Left ventricle myocardium superior (tissue), 1 donor: ENCODE measurements at places on chromosomes 5 and 9. TPM values are rescaled to one million over a fixed set of nuclear protein-coding genes. Genes with fewer than 3 reads are reported as not detected.

PCDH12 gene
- 11.1 TPM for total RNA-seq

GRCh38 chr9:127426756-127427155 is 2.6 kb downstream of the ZNF79 start:
- DNase-seq = no peak

GAS1 gene
- 19.7 TPM for total RNA-seq

DNA sequence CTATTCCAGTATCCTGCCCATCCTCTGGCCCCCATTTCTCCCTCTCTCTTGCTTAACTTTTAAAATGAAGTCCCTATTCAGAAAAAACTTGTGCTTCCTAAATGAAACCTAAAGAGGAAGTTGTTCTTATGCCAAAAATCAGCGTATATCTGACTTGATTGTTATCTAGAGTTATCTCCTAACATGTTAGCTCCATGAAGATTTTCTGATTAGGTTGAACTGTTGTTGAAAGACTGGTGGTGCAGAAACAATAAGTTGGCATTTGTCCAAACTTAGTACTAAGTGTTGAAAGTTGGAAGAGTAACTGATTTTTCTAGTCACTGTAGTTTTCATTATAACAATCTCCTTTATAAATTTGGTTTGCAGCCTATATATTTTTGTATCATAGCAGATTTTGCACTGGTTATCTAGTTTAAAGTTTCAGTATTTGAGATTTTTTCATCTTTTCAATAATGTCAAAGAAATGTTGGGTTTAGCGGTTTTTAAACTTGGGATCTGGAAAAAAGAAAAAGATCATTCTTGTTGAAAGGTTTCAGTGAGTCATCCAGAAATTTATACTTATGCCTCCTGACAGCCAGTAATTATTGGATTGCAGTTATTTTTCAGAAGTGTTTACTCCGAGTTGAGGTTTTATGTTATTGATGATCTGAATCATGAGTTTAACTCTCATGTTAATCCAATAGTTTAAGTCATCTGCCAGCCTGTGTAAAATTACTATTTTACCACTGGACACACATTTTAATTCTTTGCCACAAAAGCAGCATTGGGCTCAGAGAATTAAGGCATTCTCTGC is 60.6 kb downstream of the PAM start:
- DNase-seq = no peak

DNA sequence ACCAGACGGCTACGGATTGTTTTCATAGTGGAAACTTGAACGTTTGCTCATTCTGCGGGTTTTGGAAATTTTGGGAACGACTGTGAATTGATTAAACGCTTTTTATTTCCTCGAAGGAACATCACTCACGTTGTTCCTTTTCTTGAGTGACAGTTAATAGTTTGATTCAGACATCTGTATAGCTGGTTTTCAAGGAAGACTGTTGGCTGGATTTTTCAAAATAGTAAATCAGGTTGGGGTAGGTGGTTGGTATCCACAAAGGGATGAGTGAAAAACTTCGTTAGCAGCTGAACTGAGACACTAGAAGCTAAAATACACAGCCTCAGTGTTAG is 1.1 kb downstream of the TGFBR1 start:
- no peak for DNase-seq

DNA sequence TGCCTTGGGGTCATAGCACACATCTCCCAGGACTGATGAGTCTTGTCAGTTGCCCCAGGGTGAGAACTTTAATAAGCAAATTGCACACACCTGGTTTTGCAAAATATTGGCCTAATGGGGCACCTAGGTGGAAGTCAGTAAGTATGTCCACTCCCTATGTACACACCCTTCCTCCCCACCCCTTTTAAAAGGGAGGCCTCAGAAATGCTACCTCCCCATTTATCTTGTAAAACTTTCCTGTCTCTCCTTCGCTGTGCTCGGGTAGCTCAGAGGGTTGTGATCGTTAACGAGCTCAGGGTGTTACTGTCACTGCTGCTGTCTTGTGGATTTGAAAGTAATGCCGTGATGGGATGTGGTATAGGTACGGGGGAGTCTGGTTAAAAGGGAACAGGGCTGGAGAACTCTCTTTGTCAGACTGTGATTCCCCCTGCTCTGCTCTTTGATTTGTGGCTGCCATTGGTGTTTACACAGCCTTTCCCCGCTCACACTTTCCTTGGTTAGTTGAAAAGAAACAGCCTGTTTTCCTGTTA is 26.2 kb downstream of the ZNF462 start:
- no peak for DNase-seq

DNA sequence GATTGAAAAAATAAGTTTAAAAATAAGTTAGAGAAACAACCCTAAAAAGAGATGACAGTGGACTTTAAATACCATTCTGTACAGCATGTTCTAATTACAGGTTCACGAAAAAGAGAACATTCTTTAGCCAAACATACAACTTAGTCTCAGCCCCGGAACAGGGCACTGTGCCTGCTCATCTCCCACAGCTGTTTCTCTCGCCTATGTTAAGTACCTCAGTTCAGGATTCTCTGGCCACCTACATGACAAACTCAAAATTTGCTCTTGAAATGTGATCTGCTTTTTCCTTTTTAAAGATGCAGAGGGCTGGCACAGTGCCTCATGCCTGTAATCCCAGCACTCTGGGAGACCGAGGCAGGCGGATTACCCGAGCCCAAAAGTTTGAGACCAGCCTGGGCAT is 52.3 kb downstream of the MYO10 start:
- no peak for DNase-seq

DNA sequence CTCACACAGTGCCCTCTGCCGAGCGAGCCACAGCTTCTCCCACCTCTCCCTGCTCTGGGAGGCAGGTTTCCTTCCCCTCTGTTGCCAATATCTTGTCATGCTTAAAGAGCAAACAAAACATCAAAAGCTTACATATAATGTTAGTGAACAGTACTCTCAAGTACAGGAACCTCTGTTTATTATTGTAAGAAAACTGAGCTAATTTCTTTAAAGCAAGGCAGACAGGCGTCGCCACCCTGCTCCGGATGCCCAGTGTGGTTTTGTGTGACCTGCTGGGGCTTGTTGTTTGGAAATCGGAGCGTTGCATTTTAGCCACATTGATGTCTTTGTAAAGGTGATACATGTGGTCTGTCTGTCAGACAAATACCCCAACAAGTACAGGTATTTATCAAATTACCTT is 401.4 kb upstream of the IRX1 start:
- DNase-seq = no peak

IFNK gene
- not detected for total RNA-seq

PCDHA1 gene
- not detected for total RNA-seq

DNA sequence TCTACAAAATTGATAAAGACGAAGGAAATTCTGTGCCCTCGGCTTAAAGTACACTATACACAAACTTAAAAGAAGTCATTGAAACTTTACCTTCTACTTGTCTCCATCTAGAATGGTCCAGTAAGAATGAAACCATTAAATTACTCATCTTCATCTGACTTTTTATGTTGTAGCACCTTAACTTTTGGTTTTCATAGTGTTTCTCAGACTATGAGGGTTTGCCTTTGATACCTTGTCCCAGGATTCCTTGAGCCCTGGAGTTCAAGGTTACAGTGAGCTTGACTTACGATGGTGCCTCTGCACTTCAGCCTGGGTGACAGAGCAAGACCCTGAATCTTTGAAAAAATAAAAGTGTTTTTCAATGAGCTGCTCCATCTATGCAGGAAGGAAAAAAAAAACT is 132.2 kb downstream of the CDC42SE2 start:
- no peak for DNase-seq

DNA sequence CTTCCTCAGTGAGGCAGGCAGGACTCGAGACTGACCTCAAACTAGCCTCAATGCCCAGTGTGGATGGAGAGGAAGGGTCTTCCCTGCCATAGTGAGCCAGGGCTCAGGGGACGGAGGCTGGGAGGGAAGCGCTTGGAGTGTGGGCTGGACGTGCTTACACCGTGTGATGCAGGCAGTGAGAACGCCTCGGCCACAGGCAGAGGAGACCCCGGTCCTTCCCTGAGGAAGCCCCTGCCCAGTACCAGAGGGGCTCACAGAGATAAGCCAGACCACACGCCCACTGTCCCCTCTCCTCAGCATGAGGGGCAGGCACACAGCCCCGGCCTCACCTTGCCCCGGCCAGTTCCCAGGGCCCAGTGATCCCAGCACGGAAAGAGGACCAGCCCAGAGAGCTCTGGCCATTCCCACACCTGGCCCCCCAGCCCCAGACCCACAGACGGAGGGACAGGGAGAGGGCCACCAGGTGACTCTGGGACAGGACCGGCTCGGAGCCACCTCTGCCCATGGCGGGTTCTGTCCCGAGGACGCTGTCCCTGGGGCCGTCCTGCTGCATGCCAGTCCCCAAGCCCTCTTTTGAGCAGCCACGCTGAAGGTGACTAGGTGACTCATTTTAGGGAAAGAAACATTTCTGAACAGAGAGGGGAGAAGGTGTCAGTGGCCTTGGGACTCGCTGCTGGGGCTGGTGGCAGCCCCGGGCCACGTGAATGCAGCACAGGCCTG is 6.0 kb upstream of the NSMF start:
- DNase-seq = no peak

GRCh38 chr5:7745882-7746610 is 104.9 kb downstream of the CFAP90 start:
- peak; percentile 58 for DNase-seq

- no peak for DNase-seq
These were observed 18.5 kb upstream of the GLIS3 start for GRCh38 chr9:4318326-4318725.

DNA sequence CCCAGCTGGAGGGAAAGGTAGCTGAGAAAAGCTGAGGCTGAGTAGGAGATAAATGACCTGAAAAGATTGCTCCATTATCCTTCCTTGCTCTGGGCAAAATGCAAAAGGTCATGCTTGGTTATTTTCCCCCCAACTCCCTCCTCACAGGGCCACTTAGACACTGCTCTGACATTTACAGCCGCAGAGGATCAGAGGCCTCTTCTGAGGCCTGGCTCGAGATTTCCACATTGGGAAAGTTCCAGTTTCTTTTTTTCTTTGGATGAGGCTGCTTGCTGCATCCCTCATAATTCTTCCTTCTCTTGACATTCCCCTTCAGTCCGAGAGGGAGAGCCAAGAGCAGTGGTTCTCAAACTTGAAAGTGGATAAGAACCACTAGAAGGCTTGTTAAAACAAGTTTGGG is 60.1 kb upstream of the HSPA9 start:
- no peak for DNase-seq

DNA sequence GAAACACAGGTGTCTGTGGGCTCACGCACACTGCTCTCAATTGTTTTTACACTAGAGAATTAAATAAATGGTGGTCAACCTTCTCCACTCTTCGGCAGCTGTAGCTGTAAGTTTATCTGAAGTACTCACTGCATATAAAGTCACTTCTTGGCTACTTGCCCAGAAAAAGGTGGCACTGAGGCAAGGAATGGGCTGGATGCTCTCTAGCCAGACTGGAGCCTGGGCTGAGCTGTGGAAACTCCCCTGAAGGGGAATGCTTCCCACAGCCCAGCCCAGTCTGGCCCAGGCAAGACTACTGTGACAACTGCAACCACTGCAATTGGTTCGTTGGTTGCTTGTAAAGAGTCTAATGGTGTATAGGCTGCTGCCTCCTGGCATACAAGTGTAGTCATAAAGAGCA is 4.5 kb downstream of the LEAP2 start:
- DNase-seq = peak; percentile 53

DNA sequence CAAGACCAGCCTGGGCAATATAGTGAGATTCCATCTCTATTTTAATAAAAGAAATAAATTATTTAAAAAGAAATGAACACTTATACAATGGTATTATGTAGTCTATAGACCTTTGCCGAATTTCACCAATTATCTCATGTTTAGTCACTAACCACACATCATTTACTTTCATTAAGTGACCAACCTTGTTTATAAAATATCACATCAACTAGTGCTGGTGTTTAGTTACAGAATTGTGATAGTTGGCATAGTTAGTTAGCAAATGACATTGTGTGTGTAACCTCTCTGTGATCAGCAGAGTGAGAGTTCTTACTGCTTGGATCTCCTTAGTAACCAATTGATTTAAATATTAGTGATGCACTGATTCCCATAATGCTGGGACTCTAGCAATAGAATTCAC is 71.8 kb downstream of the PRR16 start:
- DNase-seq = no peak

SLC34A1 gene
- not detected for total RNA-seq

ISL1 gene
- not detected for total RNA-seq

GRCh38 chr5:173395933-173396308 is 67.7 kb upstream of the STC2 start:
- DNase-seq = no peak

DNA sequence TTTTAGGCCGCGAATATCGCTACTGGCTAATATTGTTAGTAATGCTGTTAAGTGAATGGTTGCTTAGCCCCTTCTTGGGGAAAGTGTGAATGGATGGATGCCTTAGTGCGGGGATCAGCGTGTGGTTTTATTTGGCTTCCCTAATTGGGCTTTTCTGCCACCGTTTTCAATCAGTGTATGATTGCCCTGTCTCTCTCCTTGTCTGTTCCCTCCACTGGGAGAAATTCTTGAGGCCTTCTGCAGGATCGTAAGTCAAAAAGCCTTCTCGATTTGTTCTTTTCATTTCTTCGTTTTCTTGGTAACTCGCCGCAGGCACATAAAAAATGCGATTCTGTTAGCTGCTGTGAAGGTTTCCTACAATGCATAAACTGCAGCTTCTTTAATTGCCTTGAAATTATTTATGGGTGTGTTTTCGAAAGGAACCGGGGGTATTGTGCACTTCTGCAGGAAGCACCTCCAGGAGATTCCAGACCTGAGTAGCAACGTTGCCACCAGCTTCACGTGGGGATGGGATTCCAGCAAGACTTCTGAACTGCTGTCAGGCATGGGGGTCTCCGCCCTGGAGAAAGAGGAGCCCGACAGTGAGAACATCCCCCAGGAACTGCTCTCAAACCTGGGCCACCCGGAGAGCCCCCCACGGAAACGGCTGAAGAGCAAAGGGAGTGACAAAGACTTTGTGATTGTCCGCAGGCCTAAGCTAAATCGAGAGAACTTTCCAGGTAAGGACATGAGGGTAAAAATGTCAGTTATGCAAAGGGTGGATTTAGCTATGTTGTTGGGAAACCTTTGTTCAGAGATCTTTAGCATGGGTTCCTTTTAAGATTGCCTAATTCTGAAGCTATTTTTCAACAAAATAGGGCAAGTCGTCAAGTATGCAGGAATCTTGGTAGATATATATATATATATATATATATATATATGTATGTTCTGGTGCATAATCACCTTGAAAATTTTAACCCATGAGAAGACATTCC is 700 bp downstream of the SKP2 start:
- no peak for DNase-seq

- no peak for DNase-seq
These were observed 29.6 kb upstream of the DTWD2 start for GRCh38 chr5:119017994-119018393.

GRCh38 chr5:135706893-135707292 is 127.6 kb upstream of the SLC25A48 start:
- no peak for DNase-seq
